Esophagus squamous epithelium (tissue), 5 donors: ENCODE measurements at places on chromosomes 11 and 22.

DNA sequence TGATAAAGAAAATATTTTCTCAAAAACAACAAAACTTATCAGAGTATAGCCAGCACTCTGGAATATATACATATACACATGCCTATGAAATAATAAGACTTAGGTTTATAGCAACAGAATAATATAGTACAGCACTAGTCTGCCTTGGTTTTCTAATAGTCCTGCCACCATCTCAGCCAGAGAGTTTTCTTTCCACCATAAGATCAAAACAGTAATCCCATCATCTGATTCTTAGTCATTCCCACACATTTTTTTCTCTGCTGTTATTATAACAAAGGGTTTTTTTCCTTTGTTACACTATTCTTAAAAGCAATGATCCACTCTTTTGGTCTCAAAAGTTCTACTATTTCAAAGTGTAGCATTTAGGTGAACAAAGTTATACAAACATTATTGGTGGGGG is 15.1 kb downstream of the MTMR2 start:
- DNase-seq = no peak

GRCh38 chr11:77823775-77824174 is 2.8 kb downstream of the AAMDC start:
- DNase-seq = no peak

DNA sequence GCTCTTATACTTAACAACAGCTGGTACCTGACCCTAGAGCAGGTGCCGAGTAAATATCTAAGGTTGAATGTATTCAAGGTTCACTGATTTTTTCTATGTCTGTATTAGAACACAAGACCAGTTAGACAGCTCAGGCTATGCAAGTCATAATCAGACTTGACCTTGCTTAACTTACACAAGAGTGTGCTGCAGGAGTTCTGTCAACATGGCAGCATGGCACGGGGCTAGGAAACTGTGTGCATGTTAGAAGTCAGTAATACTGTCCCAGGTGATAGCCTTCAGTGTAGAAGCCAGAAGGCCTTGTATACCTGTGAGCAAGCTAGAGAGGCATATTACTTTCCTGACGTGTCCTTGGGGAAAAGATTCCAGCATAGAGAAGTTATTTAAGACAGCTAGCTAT is 253.1 kb downstream of the FAT3 start:
- DNase-seq = no peak

DNA sequence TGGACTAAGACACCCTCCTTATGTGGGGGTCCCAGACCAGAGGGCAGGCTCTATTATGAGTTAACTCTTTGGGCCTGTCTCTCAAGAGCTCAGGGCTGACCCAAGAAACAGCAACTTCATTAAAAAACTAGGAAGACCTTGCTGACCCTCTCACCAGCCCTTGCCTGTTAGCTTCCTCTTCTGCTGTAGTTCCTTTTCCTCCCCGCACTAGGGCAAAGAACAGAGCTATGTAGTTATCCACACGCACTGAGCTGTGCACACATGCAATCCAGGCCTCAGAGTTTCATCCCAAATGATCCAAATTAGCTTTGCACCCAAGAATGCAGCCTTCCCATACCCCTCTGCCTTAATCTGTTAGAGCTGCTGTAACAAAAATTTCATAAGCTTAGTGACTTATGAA is 539.6 kb upstream of the CADM1 start:
- DNase-seq = no peak

GRCh38 chr22:27086080-27087044 is 429.0 kb downstream of the MIAT start:
- DNase-seq = no peak
